ENCODE measurements at places on chromosomes 3 and 15.
A peak's percentile ranks its signal among the peaks of the same experiment; 100 is the strongest.

DNA sequence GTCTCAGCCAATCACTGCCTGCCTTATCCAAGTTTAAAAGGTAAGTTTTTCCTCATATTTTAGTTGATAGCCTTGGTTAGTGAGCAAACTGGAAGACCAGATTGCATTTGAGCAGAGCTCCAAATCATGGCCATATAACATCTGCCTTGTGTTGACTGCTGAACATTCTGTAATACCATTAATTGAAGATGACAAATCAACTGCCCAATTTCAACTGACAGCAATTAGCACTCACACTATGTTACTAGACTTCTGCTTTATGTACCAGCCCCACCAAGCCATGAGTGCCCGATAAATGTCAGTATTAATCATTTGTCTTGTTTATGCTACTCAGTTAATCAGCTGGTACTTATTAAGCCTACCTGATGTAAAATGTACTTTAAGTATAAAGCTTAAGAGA, 83.1 kb downstream of the CGGBP1 start:
- DNase-seq = no peak

DNA sequence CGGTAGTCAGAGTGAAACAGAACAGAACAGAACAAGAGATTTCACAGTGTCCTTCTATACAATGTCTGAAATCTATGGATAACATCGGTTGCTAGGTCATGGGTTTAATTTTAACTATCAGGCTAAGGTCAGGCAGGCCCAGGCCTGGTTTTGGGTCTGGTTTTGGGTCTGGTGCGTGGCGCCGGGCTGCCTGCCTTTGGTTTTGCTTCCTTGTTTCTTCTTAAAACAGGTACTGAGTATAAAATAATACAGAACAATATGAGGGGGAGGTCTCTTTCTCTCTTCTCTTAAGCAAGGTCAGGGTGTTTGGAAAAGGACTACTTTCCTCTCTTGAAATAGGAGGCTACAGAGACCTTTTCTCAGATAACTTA, 1.4 kb downstream of the AEN start:
- no peak for DNase-seq

- DNase-seq = peak; percentile 51
These were observed 134.0 kb downstream of the MFSD1 start for GRCh38 chr3:158935846-158936245.

DNA sequence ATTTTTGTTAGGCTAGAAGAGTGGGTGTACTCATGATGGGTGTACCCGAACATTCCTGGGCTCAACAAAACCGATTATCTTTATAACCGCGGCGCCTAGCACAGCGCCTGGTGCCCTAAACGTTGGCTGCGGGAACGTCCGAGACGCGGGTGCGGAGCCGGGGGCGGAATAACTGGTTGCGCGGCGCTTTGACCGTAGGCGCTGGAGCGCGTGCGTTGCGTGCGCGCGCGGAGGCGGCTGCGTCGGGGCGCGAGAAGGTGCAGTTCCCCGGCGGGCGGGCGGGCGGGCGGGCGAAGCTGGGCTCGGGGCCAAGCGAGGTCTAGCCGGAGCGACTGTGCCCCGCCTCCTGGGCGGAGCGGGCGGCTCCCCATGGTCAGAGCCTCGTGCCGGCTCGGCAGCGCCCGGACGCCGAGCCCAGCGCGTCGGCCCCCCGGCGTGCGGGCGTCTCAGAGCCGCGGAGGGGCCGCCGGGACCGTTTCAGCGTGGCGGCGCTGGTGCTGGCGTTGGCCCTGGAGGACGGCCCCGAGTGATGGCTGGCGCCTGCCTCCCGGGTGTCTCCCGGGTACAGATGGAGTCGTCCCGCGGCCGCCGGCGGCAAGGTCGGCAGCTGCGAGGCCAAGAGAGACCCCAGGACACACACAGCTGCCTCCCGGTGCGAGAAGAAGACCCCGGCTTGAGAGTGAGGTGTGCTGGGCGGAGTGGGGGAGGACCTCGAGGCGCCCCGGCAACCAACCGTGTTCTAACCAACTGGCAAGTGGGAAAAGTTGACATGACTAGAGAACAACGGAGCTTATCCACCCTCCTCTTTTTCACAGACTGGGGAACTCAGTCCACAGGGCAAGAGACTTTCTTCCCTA, at the start of gene PLAAT1:
PLAAT1 (plus strand) TSS at position 373 of the 857 bp plus-strand sequence. CDS start 14,429 bp downstream, outside the sequence.
- peak; percentile 29 for DNase-seq

DNA sequence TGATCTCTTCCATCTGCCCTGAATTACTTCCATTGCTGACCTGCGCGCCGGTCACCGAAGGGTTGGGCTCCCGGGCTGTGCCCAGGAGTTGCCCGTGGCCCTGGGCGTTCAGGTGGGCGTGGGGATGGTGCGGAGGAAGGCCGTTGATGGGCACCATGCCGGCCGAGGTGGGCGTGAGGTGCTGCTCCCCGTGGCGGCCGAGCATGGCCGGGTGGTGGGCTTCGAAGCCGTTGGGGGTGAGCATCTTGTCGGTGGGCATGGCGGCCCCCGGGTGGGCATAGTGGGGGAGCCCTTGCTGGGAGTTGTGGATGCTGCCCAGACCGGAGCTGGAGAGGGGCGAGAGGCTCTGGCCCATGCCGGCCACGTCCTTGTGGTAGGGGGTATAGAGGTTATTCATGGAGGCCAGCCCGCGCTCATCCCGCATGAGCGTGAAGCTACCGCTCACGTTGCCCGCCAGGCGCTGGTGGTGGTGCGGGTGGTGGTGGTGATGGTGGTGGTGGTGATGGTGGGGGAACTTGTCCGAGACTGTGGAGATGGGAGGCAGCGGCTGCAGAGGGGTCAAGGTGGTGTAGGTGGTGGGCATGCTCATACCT, 1.0 kb downstream of the ONECUT1 start:
- DNase-seq = no peak

GRCh38 chr3:42780892-42781700, 8.0 kb upstream of the CCDC13 start:
- DNase-seq = peak; percentile 69

- DNase-seq = no peak
These were observed 81.6 kb downstream of the GABRB3 start for GRCh38 chr15:26691249-26691648.
